ENCODE measurements at places on chromosomes 7 and 10.

GRCh38 chr7:19146699-19147098 lies 1.5 kb upstream of the FERD3L start:
- no peak for DNase-seq

GRCh38 chr10:86103391-86104101 lies 263.0 kb downstream of the GRID1 start:
- no peak for DNase-seq

- no peak for DNase-seq
These were observed 247.0 kb downstream of the WDR11 start for GRCh38 chr10:121098211-121098610.

GRCh38 chr7:85153715-85154114 lies 33.1 kb downstream of the SEMA3D start:
- no peak for DNase-seq

GRCh38 chr7:140059273-140060242 lies 3.2 kb downstream of the PARP12 start:
- DNase-seq, result peak; percentile 56

GRCh38 chr10:58143944-58144343 lies 123.8 kb downstream of the IPMK start:
- DNase-seq, result no peak

DNA sequence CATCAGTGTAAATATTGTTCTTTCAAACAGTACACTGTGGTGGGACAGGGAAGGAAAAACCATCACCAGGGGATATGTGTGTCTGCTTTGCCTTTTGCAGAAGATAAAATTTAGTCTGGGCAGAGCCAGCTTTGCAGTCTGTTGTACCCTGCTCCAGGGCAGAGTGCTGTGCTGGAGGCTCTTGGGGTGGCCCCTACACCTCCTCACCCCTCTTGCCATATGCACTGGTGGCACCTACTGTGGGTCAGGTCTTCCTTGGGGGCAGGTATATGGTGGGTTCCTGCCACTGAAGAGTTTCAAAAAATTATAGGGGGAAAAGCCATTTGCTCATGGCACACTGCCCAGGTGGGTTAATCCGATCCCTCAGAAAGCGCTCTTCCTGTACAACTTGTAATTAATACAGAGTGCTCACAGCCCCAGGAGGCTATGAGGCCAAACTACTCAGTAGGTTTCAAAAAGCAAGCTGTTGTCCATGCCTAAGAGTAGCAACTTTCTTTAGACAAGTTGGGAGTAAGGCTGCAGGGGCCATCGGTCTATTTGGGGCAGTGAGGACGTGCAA lies 112.7 kb upstream of the BMPER start:
- no peak for DNase-seq

DNA sequence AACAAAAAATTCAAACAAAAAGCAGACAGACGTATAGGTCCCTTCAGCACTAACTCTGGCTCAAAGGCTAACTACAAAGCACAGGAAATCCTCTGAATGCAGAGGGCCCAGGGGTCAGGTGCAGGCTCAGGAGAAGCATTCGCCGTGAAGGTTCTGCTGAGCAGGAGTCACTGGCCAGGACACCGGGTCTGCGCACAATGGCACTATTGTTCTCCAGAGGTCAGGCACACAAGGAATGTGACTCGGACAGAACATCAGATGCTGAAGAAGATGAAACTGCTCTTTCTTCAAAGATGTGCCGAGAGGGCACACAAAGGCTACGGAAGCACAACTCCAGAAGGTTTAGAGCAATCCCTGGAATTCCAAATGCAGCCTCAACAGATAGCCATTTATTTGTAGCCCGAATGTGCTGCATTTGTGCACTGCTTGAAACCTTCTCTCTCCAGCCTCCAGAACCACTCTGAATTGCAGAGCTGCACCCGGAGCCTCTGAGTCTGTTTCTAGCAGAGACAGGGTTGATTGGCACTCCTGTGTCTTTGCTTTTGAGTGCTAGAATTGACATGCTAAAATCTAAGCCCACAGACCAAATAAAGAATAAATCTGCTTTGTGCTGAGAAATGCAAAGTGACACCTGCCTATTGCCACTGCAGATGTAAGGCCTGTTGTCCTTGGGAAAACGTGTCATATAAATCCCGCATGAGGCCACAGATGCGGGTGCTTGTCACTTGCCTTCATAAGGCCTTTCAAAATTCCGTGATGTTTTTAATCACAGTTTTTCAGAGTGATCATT lies 85.4 kb upstream of the AFAP1L2 start:
- DNase-seq, result no peak

All from activated naive CD4-positive, alpha-beta T cell treated with Interleukin-2 at 50 U/mL for 16 hours (primary cell).